ENCODE measurements at places on chromosomes 3 and 15.

GRCh38 chr3:195113536-195114425, 157.2 kb downstream of the XXYLT1 start:
- no peak for DNase-seq

DNA sequence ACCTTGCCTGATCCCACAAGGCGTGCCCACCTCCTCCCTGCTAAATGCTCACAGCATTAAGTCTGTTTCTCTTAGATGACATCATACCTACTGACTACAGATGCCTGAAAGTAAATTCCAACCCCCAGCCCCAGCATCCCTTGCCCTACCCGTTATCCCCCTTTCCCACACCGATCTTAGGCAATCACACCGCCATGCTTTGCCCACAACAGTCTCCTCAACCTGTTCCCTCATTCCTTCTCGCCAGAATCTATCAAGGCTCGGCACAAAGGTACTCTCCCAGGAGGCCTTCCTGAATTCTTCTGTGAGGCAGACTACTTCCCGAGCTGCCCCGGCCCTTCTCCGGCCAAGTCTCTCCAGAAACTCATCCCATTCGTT, 789 bp upstream of the SEC61A1 start:
- no peak for DNase-seq

GRCh38 chr3:185786956-185787877, 37.6 kb downstream of the IGF2BP2 start:
- no peak for DNase-seq

DNA sequence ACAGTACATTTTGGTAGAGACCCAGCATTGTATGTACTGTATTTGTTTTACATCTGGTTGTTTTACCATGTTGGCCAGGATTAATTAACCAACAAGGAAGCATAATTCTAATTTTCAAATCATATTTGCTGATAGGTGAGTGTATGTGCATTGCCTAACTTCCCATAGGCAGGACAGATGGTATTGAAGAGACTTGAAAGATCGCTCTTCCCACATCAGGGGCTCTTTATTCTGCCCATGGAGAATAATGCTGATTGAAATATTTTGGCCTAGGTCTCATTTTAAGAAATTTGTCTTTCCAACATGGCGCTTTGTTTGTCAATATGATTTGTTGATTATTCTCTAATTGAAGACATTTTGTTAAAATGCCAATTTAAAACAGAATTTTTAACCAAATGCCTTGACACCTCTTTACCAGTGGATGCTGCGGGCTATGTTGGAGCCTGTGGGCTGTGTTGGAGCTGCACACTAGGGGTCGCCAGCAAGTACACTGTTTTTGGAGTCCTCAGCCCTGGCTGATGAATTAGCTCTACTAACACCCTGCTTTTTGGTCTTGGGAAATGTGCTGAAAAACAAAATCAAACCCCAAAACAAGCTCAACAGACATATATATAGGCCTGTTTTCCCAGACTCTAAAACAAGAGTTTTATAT, 5.3 kb downstream of the P2RY12 start:
- peak; percentile 4 for DNase-seq

DNA sequence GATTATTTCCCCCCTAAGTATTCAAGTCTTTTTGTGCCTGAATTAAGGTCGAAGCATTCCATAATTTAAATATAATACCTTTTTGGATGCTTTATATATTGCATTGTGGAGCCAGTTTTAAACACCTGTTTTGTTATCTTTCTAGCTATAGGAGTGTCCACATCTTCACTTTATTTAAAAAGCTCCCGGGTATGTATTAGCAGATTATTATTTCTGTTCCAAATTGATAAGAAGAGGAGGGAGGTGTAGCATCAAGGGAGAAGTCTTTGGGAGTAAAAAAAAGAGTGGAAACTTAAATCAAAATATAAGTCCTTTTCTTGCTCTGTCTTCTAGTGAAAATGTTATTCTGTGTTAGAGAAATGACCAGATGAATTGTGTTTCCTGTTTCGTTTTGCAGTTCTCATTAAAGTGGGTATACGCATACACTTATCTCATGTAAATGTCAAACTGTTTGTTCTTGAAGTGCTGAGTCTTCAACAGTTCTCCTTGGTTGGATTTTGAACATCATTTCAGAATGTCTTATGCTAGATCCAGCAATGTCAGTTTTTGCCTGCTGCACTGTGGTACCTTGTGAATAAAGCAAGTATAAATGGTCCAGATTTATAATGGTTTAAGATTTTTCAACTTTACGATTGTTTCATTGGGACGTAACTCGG, 105.8 kb downstream of the FNDC3B start:
- DNase-seq = no peak

- no peak for DNase-seq
Measured at GRCh38 chr15:59998305-59998949, 5.7 kb upstream of the FOXB1 start.

Measured in activated CD4-positive, alpha-beta T cell treated with anti-CD3 and anti-CD28 coated beads, Interleukin-2, Interleukin-4, amounts not matched to agents 100 ng/mL and 50 ng/mL, durations not matched to agents 16 hours and 8 hours (primary cell).